ENCODE measurements at places on chromosomes 12 and 14.

DNA sequence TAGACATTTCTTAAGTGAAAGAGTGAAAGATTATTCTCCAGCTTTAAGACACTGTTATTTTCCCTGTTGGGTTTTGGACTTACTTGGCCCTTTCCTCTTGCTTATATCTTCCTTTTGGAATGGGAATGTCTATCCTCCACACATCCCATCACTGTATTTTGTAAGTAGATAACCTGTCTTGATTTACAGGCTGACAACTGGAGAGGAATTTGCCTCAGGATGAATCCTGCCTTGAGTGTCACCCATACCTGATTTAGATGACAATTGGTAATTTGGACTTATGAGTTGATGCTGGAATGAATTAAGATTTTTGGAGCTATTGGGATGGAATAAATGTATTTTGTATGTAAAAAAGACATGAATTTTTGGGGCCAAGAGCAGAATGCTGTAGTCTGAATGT lies 74.2 kb upstream of the KICS2 start:
- DNase-seq: no peak

DNA sequence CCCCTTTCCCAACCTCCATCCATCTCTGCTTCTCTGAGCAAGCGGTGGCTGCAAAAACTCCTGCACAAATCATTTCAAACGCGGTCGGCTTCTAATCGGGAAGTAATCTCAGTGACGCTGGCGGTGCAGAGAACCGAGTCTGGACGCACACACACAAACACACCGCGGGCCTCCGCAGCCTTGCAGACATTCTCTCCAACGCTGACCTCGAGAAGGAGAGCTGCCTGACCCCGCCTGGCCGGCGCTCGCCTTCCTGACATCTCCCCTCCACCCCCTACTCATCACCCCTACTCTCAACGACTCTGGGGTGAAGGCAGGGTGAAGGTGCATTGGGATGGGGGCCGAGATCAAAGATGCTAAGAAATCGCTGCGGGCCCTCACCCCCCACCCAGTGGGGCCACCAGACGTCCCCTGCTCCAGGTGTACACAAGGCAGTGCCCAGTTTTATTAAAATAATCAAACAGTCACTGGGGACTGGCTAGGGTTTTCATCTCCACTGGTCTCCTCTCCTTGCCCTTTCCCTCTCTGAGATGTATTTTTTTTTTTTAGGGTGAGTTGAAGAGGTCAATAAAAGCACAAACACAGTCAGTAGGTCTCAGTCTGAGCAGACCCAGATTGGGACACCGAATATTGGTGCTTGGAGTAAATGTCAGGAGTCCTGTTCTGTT lies 506 bp upstream of the TBX5 start:
- no peak for DNase-seq

DNA sequence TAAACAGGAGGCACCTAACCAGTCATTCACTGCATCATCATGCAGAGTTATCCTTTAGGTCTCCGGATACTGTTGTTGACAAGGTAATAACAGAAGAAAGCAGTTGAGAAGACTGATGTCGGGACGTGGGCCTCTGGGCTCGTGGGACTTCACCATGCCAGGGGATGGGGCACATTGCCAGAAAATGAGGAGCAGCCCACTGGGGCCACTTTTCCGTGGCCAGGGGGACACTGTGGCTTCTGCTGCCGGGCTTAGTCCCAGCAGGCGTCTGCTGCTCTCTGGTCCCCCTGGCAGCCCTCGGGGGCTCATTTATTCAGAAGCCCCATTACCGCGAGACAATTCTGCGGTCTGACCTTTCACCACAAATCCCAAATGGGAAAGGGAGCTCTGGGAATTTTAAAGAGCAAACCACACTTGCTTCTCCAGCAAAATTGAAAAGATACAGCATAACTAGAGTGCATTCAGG lies 201.2 kb downstream of the DAD1 start:
- DNase-seq: peak; percentile 38

GRCh38 chr14:101654051-101654450 lies 92.8 kb downstream of the DIO3 start:
- DNase-seq: no peak

DNA sequence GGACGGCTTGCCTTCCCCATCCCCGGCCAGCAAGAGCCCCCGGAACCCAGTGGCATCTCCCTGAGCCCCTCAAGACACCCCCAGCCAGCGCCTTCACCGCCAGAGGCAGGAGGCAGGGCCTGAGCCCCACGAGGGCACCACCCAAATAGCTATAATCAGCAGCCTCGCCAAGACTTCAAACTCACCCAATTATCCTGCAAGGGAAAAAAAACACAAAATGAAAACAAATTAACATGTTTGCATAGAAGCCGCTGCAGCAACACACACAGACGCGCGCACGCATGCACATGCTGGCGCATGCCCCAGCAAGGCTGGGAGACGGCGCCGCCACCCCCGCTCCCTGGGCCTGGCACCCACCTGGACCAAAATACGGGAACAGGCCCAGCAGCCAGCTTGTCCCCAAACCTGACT lies 15.8 kb downstream of the FAM222A start:
- no peak for DNase-seq

DNA sequence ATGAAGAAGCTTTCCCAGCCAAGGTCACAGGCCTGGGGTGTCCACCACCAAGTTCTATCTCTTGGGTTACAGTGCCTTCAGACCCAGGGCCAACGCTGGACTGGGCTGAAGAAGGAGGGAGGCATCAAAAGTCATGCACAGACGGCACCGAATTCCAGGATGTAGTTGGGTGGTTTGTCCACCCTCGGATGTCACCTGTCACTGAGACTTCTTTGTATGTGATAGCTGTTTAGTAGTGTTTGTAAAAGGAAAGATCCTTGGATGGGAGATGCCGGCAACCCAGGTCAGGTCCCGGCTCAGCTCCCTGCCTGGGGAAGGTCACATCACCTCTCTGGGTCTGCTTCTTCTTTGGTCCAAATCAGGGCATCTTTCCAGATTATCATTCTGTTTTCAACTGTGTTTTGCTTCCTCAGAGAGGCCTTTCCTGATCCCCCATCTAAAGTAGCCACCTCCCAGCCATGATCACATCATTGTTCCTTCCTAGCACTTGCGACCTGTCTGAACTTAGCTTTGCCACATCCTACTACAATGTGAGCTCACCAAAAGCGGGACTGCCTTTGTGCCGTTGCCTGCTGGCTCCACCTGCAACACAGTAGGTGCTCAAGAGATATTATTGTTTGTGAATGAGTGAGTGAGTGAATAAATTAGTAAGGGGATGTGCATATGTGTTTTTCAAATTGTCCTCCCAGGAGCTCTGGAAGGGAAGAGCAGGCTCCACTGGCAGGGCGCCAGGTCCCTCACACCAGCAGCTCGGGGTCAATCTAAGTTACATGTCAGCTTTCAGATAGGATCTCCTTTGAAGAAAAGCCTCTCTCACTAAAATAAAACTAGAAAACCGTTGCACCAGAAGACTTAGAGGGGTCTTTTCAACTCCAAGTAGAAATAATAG lies 2.1 kb downstream of the TSPAN11 start:
- no peak for DNase-seq

- DNase-seq: no peak
These were observed 1010.1 kb upstream of the FLRT2 start for GRCh38 chr14:84519836-84520235.

DNA sequence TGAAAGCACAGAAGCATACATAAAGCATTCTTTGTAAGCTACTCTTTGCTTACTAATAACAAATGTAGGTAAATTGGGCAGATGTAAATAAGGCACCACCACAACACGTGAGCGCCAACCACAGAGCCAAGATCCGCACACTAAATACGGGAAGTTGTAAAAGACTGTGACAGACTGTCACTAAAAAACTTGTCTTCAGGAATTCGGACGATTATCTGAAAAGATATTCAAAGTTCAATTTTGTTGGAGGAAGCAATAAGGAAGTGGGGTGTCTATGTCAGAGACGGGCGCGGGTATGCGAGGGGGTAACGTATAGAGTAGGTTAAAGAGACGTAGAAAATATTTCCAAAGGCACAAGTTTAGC lies 1.5 kb upstream of the HSP90B1 start:
- no peak for DNase-seq

GRCh38 chr12:111434680-111435338 lies 29.1 kb downstream of the SH2B3 start:
- DNase-seq: peak; percentile 46

Measured in fibroblast of skin of scalp (primary cell).